Transverse colon (tissue), 4 donors: ENCODE measurements at places on chromosomes 6 and 20. TPM values are rescaled to one million over a fixed set of nuclear protein-coding genes. Genes with fewer than 3 reads are reported as not detected.

The CCND3 gene
- total RNA-seq = 67.0 TPM

The TNXB gene
- 47.7 TPM for total RNA-seq

The EDN1 gene
- 6.7 TPM for total RNA-seq

The MAP3K7 gene
- 26.9 TPM for total RNA-seq

The IL17A gene
- total RNA-seq = not detected

The FHL5 gene
- 9.2 TPM for total RNA-seq

The MCHR2 gene
- not detected for total RNA-seq

The STX7 gene
- 9.0 TPM for total RNA-seq

The ANKS1A gene
- 44.0 TPM for total RNA-seq

The C6orf62 gene
- 64.3 TPM for total RNA-seq

The AIG1 gene
- 38.2 TPM for total RNA-seq

The SRMS gene
- total RNA-seq = not detected

The IL20RA gene
- total RNA-seq = 7.4 TPM

GRCh38 chr20:46773680-46774079, 64.2 kb downstream of the SLC2A10 start:
- no peak for DNase-seq

GRCh38 chr6:29941471-29941870, 861 bp upstream of the HLA-A start:
- DNase-seq = no peak

- DNase-seq = no peak
These were observed 122.8 kb upstream of the CLDN20 start for GRCh38 chr6:155141002-155141401.

- peak; percentile 64 for DNase-seq
These were observed at the start of gene PRELID3B for GRCh38 chr20:59042151-59042795. TSS of gene PRELID3B (minus strand) at chr20:59042786. CDS start at chr20:59042730, 56 bp downstream.

- DNase-seq = no peak
These were observed 22.7 kb downstream of the ZDHHC14 start for GRCh38 chr6:157403686-157404051.

DNA sequence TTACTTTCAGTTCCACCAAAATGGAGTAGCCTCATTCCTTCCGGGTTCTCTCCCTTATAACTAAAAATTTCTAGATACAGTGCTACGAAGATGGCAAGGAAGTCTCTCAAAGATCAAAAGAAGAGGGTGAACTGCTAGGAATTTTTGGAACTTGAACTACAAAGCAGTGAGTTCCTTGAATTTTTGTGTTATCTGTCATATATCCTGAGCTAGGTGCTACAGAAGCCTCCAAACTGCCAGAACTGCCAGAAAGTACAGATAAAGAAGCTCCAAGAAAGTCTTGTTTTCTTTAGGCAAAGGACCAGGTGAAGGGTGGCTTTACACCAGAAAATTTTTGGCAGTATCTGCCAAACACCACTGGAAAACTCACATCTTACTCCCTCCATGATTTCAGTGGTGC, 218.8 kb upstream of the FLRT3 start:
- no peak for DNase-seq

- DNase-seq = no peak
These were observed 30.2 kb upstream of the SGK1 start for GRCh38 chr6:134347885-134348805.

DNA sequence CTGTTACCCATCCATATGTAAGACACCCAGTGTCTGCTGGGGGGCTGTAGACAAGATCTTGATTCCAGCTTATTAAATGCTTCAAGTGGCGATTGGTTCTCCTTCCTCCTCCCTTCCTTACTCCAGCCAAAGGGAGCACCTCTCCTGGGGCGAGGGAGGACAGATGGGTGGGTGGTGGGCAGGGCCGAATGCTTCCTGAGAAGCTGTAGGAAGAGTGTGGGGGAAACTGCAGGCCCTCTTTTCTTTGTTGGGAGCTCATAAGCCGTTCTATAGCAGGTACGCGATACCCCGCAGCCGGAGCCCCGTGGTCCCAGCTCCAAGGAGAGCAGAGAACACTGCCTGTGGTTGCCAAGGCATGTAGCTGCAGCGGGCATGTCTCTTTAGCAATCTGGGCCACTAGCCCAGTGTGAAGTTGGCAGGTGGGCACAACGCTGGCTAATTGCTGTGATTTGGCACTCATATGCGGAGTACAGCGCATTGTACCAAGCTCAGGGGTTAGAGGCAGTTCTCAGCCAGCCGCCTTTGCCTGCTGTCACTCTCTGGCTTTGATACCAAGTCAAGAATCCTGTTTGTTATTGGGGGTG, 14.7 kb upstream of the KCNG1 start:
- no peak for DNase-seq

- no peak for DNase-seq
These were observed 482.7 kb upstream of the JARID2 start for GRCh38 chr6:14763139-14763538.

- DNase-seq = no peak
These were observed 166.7 kb downstream of the SCML4 start for GRCh38 chr6:107657373-107657754.

DNA sequence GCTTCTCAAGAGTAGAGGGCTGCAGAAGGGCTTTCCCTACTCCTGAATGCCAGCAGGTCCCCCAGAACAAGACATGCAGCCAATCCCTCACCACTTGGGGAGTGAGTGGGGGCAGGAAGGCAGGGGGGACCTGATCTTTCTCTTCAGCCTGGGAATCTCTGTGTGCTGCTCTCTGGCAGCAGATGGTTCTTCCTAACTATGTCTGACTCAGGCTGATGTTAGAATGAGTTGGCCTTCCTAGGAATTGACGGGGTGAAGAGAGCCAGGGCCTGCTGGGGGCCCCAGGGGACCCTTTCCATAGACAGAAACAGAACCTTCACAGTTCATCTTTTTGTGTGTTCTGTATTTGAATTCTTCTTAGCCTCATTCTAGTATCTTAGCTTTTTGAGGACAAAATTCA, 29.0 kb upstream of the TCP11 start:
- no peak for DNase-seq

GRCh38 chr6:14440940-14441781, 323.6 kb downstream of the CD83 start:
- DNase-seq = no peak

DNA sequence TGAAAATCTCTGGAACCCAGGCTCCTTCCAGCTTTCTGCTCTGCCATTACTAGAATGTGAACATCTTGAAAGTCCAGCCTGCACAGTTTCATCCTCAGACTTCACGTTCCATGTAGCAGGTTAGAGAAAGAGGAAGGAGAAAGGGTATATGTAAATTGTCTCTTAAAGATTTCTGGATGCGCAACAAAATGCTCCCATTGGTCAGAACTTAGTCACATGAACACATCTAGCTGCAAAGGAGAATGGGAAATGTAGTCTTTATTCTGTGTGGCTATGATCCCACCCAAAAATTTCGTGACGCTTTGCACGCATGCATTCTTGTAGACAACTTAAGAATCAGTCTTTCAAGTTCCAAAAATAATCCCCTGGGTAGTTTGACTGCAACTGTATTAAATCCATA, 46.4 kb upstream of the CHD6 start:
- DNase-seq = no peak

- no peak for DNase-seq
These were observed 54.1 kb upstream of the PTPRT start for GRCh38 chr20:43243672-43244269.

GRCh38 chr6:139442188-139442671, 67.8 kb upstream of the CITED2 start:
- no peak for DNase-seq

GRCh38 chr6:165597821-165598220, 65.2 kb downstream of the PDE10A start:
- no peak for DNase-seq

- DNase-seq = no peak
These were observed 9.2 kb downstream of the ENPP3 start for GRCh38 chr6:131646249-131646670.

DNA sequence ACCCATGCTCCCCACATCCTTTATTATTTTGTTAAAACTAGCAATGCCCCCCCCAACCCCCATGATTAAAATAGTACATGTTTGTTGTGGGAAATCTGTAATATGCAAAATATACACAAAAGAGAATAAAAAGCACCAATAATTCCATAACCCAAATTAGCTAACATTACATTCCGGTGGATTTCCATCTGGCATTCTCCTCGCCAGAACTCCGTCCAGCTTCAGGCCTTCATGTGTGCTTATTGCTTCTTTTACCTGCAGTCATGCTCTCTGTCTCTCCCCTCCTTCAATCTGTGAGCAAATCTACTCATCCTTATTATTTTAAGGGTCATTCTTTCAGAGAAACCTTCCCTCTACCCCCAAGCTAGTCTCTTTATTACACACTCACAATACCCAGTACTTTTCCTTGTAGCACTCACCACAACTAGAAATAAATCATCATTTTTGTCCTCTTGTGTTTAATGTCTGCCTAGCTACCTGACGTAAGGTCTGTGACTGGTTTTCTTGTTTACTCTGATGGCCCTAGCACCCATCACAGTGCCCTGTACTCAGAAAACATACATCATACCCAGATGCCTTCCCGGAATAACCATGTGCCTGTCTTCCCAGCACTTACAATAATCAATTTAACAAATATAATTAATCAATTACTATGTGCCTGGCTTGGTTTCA, 25.6 kb upstream of the IER3 start:
- DNase-seq = no peak

GRCh38 chr20:35257175-35257909, 20.6 kb downstream of the MMP24OS start:
- DNase-seq = no peak

DNA sequence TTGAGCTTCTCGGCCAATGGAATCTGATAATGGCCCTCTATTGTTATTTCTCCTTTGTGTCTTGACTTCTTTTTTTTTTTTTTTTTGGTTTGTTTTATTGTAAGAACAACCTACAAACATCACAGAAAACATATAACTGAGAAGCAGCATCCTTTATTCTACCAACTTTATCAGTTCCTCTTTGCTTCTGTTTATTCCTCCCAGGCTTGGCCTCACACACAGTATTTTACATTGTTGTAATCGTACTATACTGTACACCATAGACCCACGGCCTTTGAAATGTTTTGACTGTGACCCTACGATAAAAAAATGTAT, 558 bp upstream of the CCDC167 start:
- DNase-seq = no peak

DNA sequence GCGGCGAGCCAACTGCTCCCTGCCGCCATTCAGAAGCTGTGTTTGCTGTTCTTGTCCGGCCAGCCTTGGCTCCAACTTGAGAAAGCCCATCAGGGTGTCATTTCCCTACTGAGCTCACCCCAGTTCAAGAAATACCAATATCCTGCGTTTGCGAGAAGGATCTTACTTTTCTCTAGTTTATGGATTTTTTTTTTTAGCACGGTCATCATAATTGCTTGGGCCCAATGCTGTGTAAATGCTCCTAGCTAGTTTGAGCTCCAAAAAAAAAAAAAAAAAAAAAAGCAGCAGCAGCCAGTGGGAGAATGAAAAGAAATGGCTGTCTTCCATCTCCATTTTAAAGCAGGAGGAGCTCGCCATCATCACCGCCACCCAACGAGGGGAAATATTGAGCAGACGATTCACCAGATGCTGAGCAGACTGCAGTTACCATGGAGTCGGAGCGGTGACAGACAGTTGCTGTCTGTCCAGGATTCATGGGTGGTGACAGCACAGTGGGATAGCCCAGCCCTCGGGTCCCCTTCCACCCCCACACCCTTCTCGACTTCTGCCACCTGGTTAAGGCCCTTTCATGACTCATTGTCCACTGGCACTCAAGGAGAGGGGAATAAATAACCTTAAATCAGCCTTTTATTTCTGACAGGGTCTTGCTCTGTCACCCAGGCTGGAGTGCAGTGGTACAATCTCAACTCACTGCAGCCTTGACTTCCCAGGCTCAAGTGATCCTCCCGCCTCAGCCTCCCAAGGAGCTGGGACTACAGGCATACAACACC, 132.4 kb upstream of the SNX9 start:
- no peak for DNase-seq

GRCh38 chr6:107957909-107958688, at the start of gene SEC63:
TSS of gene SEC63 (minus strand) at chr6:107958208. CDS start at chr6:107958009, 199 bp downstream.
- peak; percentile 98 for DNase-seq

DNA sequence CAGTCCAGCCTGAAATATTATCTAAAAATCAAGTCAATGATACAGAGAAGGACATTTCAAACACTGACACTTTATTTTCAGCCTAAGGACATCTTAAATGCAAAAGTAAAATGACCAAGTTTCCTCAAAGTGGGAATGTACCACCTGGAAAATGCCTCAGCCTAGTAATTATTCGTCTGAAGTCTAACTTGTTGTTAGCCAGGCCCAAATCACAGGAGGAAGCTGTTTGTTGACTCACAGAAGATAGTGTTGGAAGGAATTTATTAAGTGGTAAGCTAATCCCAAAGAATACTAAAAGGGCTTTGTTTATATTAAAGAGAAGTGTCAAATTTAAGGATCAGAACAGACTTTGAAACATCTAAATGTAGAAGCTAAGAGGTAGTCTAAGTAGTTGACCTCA, 2.5 kb downstream of the PDE7B start:
- no peak for DNase-seq

- no peak for DNase-seq
These were observed 65.8 kb downstream of the REV3L start for GRCh38 chr6:111417181-111417585.

- DNase-seq = no peak
These were observed 13.7 kb upstream of the BPIFA2 start for GRCh38 chr20:33154252-33154651.

- DNase-seq = no peak
These were observed 2.8 kb downstream of the C20orf203 start for GRCh38 chr20:32670773-32671455.

GRCh38 chr20:25574411-25574810, 10.9 kb downstream of the NINL start:
- no peak for DNase-seq

DNA sequence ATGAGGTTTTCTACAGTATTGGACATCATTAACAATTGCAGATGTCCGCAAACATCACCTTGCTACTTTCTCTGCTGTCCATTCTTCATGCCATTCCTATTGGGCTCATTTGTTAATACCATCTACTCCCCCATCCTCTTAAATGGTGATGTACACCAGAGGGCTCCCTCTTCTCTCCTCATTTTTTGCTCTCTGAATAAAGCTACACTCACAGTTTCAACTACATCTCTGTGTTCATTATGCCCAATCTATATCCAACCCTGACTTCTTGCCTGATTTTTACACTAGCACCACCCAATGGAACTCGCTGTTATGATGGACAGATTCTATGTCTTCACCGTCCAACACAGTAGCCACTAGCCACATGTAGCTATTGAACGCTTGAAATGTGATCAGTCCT, 288.1 kb upstream of the ID4 start:
- no peak for DNase-seq

DNA sequence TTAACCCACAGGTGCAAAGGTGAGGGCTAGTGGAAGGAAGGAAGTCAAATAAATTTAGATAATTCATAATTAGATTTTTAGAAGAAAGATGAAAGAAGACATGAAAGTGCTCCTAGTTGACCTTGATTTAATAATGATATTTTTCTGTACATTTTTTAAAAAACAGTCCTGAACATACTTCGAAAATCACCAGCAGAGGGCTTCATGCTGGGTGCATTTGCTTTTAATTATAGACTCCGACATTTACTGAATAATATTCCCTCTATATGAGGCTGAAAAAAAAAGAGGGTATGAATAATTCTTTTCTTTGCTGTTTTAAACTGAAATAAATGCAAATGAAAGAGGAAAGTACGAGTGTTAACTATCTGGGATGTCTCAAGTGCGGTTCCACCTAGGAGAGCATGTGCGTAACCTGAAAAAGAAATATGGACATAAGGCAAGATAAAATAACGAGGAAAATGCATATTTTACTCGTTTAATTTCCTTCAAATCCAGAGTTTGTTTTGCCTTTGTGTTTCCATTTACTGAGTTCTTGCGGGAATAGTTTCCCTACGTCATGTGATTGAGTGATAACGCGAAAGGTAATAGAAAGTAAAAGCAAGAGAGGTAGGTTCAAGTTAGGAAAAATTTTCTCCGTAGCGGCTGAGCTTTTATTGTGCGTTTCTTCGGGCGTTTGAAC, 3.1 kb upstream of the TFAP2B start:
- DNase-seq = no peak
